NCI-H2029 treated with DMSO at 0.1 percent for 48 hours (cell line): ENCODE measurements at places on chromosomes 5 and 9.

- DNase-seq = no peak
Measured at GRCh38 chr9:13179257-13179656, 100.2 kb downstream of the MPDZ start.

DNA sequence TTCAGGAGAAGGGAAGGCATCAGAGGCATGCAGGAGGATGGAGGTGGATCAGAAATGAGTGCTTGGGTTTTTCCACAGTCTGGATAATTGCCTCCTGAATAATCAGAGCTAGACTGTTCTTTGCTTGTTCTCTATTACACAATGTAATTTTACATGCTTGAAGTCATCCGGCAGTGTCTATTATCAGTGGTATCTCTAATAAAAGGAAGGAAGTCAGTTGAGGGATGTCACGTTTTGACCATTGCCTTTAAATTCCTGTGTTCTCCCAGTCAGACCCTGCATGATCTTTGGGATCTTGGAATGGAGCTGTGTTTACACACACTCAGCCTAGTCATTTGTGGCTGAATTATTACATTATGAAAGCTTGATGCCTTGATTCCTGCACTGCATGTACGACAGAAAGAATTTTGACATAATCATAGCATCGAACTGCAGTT is 91.0 kb downstream of the PDE8B start:
- DNase-seq = no peak

- no peak for DNase-seq
Measured at GRCh38 chr9:134538856-134539566, 102.6 kb upstream of the COL5A1 start.

DNA sequence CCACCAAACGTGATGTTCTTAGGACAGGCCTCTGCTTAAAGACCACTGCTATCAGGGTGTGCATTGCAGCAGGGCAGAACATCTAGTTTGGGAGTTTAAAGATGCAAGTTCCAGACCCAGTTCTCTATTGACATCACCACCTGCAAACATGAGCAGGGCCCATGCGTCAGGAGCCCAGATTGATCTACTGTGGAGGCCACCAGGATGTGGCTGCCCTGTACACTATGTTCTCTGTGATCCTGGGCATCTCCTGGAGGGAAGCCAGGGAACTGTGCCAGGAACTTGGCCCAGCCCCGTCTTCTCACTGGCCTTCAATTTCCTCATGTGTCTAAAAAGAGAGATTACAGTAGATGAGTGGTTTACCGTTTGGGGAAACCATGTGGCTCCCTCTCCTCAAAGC is 87.1 kb downstream of the PDE6A start:
- DNase-seq = peak; percentile 78

DNA sequence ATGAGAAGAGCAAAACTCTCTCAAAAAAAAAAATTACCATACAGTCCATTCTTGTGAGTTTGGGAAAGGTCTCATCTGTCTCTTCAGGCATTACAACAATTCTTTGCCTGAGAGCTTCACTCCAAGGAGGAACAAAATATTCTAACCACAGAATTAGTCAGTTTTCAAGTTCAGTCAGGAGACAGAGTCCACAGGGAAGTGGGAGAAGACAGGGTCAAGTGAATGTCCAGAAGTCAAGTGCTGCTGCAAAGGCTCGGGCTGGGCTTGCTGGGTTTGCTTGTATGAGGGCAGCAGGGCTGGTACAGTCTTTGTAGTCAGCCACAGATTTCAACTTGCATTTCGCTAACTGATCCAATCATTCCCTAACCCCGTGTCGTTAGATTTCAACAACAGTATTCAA is 17.6 kb upstream of the HEXB start:
- DNase-seq = no peak

GRCh38 chr5:106171132-106171531 is 1499.6 kb downstream of the EFNA5 start:
- DNase-seq = no peak

DNA sequence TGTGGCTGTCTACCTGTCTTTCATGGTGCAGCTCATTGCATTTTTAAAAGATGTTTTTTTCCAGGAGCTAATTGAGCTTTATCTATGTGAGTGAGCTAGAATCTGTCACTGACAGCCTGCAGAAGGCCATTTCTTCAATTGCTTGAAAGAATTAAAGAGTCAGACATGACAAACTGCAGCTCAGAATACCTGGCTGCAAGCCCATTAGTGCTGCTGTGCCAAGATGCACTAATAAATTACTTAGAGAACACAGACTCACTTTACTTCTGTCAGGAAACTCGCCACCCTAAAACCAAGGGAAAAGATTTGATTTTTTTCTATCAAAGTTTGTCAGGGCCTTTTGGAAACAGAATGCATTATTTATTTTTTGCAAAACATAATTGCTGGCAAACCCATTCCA is 368.3 kb downstream of the CAAP1 start:
- no peak for DNase-seq

- DNase-seq = no peak
Measured at GRCh38 chr9:93650448-93650847, 74.1 kb downstream of the PHF2 start.

DNA sequence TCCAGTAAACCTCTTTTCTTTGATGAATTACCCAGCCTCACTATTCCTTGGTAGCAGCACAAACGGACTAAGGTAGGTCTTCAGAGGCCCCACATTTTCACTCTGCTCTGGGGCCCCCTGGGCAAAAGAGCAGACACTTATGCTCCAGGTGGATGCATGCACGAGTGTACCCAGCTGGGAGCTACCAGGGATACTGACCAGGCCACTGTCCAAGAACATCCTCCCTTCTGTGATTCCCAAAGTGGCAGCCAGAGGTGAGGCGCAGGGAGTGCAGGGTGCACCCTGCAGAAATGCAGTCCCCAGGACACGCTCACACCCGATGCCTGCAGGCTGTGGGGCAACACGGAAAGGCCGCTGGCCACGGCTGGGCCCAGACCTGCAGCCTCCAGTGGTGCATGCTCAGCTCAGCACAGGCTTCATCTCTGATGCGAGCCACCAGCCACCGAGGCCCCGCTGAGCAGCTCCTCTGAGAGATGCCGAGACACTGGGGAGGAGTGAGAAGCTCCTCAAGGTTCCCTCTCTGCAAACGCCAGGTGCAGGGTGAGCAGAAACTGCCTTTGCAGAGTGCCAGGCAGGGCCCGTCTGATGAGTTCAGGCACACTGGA is 48.1 kb upstream of the OLFM1 start:
- DNase-seq = no peak

DNA sequence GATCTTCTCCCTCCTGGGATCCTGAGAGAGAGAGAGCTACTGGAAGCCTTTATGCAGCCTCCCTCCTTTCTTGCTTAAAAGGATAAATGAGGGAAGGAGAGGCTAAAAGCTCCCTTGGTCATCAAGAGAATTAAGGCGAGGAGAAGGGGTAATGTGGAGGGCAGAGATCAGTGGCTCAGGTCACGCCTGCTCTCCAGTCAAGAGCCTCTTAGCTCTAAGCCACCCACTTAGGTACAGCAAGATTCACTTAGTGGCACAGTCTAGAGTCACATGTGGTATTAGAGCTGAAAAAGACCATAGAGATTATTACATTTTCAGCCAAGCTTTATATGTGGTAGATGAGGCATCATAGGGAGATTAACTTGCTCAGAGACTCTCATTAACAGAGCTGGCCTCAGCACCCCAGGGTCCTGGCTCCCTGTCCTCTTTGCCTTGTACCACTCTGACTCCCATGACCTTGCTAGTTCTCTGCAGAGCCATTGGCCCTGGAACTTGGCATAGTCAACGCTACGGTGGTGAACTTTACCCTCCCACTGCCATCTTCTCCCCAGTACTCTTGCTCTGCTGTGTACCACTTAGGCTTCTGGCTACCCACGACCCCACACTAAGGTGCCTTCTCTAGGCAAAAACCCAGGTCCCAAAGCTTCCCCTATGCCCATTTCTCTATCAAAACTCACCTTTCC is 37.6 kb downstream of the MFAP3 start:
- no peak for DNase-seq

GRCh38 chr5:118605761-118606160 is 382.6 kb downstream of the DTWD2 start:
- DNase-seq = no peak

DNA sequence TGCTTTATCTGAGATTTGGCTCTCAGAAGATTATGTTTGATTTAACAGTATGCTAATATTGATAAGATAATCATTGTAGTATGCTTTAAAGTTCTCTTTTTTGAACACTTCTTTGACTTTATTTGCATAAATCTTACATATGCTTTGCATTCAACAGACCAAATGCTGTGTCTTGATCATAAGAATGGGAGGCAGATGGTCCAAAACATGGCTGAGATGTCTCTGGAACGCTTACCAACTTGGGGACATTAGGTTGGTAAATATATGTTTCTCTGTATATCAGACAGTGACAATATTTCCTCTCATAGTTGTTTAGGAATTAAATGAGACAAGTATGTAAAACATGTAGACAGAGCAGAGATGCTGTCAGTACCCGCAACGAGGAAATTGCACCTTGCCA is 197.9 kb upstream of the CTNND2 start:
- DNase-seq = no peak

DNA sequence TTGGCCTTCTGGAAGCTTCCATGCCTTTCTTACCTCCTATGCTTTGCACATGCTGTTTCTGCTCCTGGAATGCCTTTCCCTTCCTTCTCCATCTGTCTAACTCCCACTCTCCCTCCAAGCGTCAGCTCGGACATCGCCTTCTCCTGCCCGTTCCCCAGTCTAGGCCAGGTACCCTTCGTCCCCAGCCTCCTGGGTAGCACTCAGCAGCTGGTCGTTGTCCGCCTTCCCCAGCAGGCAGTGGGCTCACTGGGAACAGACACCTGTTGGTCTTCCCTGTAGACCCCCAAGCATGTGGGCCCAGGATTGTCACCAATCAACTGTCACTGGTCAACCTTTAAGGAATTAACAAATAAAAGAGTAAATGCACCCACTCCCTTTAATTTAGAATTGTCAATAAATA is 202.2 kb downstream of the RGS3 start:
- DNase-seq = no peak

GRCh38 chr9:137075275-137075775 is 2.0 kb upstream of the UAP1L1 start:
- no peak for DNase-seq

- DNase-seq = no peak
Measured at GRCh38 chr5:150236981-150237754, 47.3 kb downstream of the SLC6A7 start.

DNA sequence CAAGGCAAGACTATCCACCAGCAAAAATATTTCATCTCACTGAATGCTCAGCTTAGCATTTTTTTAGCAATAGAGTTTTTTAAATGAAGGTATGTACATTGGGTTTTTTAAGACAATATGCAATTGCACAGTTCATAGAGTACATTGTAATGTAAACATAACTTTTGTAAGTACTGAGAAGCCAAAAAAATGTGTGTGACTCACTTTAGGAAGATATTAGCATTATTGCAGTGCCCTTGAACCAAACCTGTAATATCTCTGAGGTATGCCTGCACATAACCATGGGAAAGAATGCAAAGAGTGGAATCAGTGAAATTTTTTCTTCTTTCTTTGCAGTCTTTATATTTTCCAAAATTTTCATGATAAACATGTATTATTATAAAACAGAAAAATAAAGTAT is 1533.3 kb upstream of the WWC1 start:
- DNase-seq = no peak

GRCh38 chr9:36426348-36426747 is 26.3 kb upstream of the RNF38 start:
- no peak for DNase-seq

DNA sequence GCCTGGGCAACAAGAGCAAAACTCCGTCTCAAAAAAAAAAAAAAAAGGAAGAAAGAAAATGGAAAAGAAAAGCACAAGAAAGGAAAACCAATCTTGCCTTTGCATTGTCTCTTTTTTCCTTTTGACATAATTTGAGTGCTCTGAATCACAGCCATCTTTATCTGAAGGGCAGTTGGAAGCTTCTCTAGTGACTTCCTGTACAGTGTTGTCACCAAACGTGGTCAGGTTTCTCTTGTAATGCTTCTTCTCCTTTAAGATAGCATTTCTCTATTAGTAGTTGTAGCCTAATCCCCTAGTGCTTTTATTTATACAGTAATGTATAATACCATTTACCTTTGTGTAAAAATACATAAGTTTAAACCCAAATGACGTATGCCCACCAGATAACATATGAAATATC is 18.1 kb downstream of the PRKACG start:
- DNase-seq = no peak

DNA sequence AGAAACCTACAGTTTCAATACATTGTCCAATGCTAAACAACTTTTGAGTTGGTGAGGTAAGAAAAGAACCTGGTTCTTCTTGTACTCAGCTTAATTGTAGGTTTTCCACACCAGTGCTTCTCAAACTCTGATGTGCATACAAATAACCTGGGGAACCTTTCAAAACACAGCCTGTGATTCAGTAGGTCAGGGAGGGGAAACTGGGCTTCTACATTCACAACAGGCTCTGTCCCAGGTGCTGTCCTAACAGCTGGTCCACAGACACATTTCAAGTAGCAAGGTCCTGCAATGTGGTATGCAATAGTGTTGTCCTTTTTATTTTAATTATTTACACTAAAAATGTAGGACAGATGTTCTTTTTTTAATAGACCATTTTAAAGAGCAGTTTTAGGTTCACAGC is 47.4 kb upstream of the SNCAIP start:
- no peak for DNase-seq

- DNase-seq = no peak
Measured at GRCh38 chr5:61416010-61416409, 84.0 kb downstream of the ZSWIM6 start.

- DNase-seq = no peak
Measured at GRCh38 chr9:120522558-120522957, 57.4 kb downstream of the CDK5RAP2 start.

GRCh38 chr9:17531642-17532254 is 47.1 kb upstream of the SH3GL2 start:
- DNase-seq = no peak

GRCh38 chr9:114898741-114899140 is 31.6 kb downstream of the TNFSF8 start:
- no peak for DNase-seq

GRCh38 chr5:32193591-32193990 is 19.5 kb upstream of the GOLPH3 start:
- DNase-seq = peak; percentile 97

- DNase-seq = peak; percentile 93
Measured at GRCh38 chr9:127154390-127155191, 32.2 kb upstream of the ANGPTL2 start.

- no peak for DNase-seq
Measured at GRCh38 chr5:111782216-111782615, 25.2 kb upstream of the NREP start.

- DNase-seq = no peak
Measured at GRCh38 chr9:127874301-127875221, 2.9 kb downstream of the AK1 start.

DNA sequence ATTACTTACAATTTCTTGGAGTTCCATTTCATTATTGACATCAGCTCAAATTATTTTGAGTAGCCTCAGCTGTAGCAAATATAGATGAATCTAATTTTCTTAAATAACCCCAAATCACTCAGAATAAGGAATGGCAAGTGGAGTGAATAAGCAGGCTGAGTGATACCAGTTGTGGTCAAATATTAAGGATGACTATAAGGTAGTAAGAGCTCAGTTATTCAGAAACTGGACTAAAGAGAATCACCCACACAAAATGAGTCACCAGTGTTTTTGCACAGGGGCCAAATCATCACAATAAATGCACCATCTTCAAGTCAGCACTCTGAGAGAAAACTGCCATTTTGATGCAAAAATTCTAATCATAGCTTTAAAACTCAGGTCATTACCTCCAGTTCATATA is 128.9 kb upstream of the TARS1 start:
- no peak for DNase-seq
